ENCODE measurements at places on chromosomes 3 and 15.

- no peak for DNase-seq
These were observed 327.9 kb upstream of the EPHA3 start for GRCh38 chr3:88779482-88779881.

DNA sequence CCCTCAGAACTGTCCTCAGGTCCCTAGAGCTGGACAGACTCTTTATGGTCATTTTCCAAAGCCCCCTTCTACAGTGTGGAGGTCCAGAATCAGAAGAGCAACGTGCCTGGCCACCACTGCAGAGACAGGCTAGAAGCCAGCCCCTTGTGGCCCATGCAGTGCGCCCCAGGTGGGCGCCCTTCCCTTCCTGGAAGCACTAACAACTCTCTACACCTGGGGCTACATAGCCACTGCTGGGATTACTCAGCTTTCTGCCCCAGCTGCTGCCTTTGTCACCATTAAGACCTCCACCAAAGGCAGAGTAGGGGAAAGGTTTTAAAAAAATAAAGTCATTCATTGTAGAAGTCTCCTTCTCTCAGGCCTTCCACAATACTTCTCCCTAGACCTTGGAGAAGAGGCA, 2.3 kb downstream of the RASGRP1 start:
- DNase-seq, result no peak

DNA sequence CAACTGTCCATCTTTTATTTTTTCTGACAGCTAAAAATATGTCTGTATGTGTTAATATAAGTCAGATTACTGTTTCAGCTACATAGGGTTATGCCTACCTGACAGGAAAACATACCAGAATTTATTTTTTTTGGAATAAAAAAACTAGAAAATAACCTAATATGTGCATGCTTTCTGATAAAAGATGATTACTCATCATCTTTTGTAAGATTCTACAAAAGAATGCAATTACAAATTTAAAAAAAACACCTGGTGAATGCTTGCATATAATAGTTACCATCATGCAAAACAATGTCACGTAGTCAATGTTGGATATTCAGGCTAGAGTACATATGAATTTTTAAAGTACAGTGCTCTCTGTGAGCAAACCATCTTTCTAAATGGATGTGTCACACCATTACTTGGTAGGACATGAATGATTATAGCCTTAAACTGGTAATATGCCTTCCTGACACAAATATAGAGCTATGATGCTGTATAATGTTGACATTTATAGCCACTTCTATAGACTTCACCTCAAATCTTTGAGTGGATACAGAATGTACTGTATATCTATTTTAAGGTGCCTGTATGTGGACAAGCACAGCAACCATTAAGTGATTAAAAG, 180.6 kb downstream of the EPHA3 start:
- no peak for DNase-seq

- DNase-seq, result no peak
These were observed 51.4 kb downstream of the FGD5 start for GRCh38 chr3:14869917-14870782.

DNA sequence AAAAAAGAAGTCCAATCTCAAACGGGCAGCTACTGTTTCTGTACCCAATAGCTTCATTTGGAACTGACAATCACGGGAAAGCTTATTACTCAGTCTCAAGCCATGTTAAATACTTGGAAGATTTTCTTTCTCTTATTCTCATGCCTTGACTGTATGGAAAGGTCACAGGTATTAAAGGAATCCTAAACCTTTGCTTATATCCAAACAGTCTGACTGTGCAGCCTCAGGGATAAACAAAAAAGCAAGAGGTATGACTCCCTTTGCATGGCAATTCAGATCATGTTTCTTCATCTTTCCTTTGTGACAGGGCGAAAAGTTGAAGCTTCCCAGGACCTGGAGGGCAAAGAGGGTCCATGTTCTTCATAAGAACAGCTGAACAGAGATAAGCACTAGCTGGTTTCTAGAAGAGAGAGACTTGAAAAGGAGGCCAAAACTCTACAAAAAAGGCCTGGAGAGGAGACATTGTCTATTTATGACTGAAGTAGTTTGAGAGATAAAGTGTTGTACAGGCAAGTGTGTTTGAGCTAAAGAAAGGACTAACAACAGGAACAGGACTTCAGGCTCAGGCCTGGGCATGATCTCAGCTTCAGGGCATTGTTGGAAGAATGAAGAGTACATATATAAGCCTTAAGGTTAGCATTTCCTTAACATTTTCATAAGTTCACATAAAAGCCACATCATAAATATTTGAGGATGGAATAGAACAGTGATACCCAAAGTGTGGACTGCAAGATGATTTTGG, 231.0 kb upstream of the THRB start:
- no peak for DNase-seq

DNA sequence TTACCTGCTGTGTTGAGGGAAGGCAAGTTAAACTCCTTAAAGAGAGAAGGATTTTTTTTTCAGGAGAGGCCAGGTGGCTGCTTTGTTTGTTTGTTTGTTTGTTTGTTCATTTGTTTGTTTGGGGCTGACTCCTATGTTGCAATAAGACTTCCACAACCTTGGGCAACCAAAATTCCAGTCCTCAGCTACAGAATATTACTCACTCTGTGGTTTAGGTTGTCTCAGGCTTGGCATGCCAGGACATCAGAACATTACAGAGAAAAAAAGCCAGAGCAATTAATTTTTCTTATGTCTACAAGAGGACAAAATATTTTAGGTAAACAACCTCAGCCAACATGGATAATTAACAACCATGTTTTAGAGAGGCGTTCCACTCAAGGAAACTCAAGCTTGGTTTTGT, 156.7 kb upstream of the ATP11B start:
- DNase-seq, result no peak

- DNase-seq, result peak; percentile 47
These were observed 353.2 kb upstream of the PROK2 start for GRCh38 chr3:72137865-72138861.

DNA sequence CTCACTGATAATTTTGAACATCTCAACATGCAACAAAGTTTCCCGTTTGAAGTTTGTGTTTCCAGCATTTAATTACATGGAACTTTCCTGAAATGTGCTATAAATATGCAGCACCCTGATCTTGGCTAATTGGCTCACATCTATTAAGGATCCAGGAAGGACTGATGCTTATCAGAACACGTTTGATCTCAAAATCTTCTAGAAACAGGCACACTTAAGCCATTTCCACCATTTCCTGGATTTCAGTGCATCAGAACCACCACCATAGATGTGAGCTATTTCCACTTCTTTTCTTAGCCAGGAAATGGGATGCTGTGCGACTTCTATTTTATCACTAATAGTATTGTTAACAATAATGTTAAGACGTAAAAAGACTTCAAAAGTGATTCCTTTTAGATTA, 228.9 kb downstream of the FEZF2 start:
- DNase-seq, result no peak

DNA sequence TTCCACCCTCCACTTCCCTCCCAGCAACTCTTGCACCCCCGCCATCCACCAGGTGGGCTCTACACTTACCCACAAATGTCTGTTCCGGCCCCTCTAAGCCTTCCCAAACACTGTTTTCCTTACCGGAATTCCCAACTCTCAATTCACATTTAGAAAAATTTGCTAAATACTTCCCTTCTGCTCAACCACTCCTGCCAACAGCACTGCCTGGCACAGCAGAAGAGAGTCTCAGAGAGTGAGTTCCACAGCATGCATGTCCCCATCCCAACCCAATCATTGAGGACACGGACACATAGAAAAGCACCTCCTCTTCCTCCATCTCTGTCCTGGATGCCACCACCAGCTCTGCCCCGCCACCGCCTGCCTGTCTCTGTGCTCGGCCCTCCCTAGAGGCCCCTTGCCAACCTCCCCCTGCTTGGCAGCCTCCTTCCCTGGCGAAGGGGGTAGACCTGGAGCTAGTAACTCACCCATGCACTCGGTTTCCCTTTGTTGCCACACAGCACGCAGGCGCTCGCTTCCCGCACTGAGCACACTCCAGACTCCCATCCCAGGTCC, 66.2 kb upstream of the SLC6A1 start:
- DNase-seq, result no peak

DNA sequence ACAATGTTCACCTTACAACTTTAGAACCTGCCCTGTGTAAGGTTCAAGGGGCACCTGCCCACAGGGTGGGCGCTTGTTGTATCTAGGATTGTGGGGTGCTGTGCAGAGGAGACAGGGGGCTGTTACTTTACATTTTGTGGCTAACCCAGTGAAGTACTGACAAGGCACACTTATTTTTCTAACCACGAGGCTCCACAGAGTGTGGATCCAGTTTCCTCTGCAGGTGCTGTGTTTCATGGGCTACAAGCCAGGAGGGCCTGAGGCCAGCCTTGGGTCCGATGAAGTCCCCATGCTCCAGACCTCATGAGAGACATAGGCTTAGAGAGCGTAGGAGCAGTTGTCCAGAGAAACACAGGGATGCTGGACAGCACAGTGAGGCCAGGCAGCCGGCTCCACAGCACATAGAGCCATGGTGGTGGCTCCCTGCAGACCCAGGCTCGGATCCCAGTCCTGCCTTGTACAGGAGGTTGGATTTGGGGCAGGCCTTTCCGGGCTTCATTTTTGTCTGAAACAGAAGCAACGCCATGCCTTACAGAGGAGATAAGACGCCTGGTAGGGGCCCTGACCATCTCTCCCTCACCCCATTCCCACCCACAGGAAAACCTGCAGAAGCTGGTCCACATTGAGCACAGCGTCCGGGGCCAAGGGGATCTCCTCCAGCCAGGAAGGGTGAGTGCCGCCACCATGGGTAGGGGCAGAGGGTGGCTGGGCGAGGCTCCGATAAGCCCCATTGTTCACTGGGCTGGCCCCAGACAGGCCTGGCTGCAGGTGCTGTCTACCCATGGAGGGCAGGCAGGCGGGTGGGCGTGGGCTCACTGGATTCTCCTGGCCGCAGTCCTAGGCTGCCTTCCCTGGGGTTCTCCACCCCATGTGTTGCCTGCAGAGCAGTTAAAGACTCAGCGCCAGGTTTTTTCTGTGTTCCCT, 40.1 kb upstream of the NR2C2 start:
- no peak for DNase-seq

DNA sequence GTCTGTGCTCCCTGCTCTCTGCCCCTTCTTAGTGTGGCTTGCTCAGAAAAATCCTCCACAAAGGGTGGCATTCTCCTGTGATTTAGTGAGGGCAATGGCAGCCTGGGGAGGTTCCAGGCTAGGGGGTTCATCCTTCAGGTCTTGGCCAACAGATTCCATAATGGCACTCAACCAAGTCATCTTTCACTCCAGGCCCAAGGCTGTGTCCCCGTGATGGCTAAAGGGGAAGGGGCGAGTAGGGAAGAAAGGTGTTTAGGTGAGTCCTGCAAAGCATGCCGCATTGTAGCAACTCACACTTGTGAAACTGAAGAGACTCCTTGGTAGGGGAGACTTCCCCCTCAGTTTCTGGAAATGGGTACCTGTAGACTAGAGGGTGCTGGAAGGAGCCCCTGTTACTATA, 105.6 kb downstream of the THSD4 start:
- DNase-seq, result no peak

GRCh38 chr3:52822363-52822762, 8.1 kb downstream of the ITIH4 start:
- DNase-seq, result no peak

- no peak for DNase-seq
These were observed 153.7 kb downstream of the TIGIT start for GRCh38 chr3:114447545-114447944.

DNA sequence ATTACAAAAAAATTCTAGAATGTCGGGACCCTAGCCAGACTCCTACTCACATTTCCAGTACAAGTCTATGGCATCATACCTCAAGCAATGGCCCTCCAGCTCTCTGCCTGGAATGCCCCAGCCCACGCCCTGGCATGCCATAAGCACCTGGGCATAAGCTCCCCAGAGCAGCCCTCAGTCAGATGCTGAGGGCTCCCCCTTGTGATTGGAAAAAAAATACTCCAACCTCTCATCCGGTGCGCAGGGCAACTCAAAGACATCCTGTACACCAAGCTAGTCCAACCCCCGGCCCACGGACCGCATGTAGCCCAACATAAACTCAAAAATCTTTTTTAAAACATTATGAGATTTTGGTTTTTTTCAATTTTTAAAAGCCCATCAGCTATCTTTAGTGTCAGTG, 115.4 kb downstream of the NEK10 start:
- peak; percentile 4 for DNase-seq

- no peak for DNase-seq
These were observed 50.0 kb upstream of the GSK3B start for GRCh38 chr3:120144267-120144666.

GRCh38 chr15:28993051-28993719, 107.4 kb downstream of the APBA2 start:
- DNase-seq, result no peak

DNA sequence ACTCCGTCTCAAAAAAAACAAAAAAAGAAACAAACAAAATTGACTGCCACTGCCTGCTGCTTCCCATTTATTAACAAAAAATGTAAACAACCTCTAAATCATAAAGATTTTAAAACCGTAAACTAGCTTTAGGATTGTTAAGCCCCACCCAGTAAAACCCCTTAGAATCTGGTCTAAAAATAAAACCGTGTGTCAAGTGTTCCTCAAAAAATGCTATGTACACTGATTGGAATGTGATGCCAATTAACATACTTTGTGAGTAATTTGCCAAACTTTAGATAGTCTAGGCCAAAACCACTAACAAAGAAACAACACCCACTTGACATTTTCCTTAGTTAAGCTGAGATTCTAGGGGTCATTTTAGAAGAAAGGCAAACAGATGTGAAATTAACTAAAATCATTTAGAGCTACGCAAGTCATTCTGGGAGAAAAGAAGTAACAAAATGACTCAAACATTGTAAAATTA, 5.3 kb downstream of the RAF1 start:
- DNase-seq, result no peak

GRCh38 chr3:159560214-159560979, 428.2 kb upstream of the IL12A start:
- DNase-seq, result no peak

DNA sequence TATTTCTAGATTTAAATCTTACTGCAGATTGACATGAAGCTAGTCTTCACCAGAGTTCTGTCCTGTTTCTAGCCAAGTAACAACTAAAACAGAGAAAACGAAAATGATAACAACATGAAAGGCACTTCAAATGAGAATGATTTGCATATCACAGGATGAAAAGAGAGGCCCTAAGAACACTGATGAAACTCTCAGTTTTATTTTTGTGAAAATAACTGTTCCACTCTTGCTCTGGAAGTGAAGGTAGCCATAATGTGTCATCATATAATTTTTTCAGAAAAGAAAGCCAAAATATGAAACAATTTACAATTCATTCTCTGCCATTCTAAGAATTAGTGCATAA, 274.4 kb downstream of the ADAMTSL3 start:
- no peak for DNase-seq

DNA sequence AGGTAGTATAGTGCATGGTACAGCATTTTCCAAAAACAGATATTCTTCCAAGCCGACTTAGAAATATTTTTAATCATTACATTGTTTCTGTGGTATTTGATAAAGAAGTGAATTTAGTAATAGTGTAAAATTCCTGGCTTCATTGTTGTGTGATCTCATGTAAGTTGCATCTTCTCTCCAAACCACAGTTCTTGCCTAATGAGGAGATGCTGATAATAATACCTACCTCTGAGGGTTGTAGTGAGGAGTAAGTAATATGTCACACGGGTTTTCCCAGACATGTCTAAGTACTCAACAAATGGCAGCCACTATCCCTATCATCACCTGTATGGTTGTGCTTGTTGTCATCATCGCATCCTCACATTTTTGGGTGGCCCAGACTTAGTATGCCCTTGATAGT, 167.3 kb downstream of the SLCO3A1 start:
- no peak for DNase-seq

GRCh38 chr3:14522129-14522691, 17.9 kb downstream of the GRIP2 start:
- no peak for DNase-seq

Measured in stimulated activated naive CD8-positive, alpha-beta T cell treated with anti-CD3 and anti-CD28 coated beads, Interleukin-15, Interleukin-2, amounts not matched to agents 100 U/mL and 50 U/mL, for 24 hours (primary cell).